ENCODE measurements at places on chromosomes 16 and 17. TPM values are rescaled to one million over a fixed set of nuclear protein-coding genes. Genes with fewer than 3 reads are reported as not detected.

The MSLN gene
- 0.86 TPM for total RNA-seq

The SCGB1C2 gene
- not detected for total RNA-seq

The ANKFN1 gene
- total RNA-seq = not detected

The TEX14 gene
- total RNA-seq = not detected

The TBC1D3G gene
- not detected for total RNA-seq

The NT5C3B gene
- total RNA-seq = 45.3 TPM

The RHBDF1 gene
- 70.3 TPM for total RNA-seq

The SSTR5 gene
- not detected for total RNA-seq

The MRM1 gene
- 4.9 TPM for total RNA-seq

The FNDC8 gene
- total RNA-seq = not detected

The OTOA gene
- total RNA-seq = not detected

The PRPSAP1 gene
- 39.5 TPM for total RNA-seq

The CDK3 gene
- total RNA-seq = 1.2 TPM

The MMP28 gene
- total RNA-seq = 6.6 TPM

The PIMREG gene
- total RNA-seq = 98.9 TPM

The SECTM1 gene
- total RNA-seq = 6.3 TPM

The CDH13 gene
- 59.2 TPM for total RNA-seq

The RASL10B gene
- total RNA-seq = 4.6 TPM

The GALR2 gene
- total RNA-seq = 0.53 TPM

The ELP5 gene
- total RNA-seq = 38.6 TPM
